ENCODE measurements at places on chromosomes 16 and 17.

- DNase-seq = peak; percentile 78
Observed at GRCh38 chr17:68592682-68593641, 8.2 kb downstream of the FAM20A start.

DNA sequence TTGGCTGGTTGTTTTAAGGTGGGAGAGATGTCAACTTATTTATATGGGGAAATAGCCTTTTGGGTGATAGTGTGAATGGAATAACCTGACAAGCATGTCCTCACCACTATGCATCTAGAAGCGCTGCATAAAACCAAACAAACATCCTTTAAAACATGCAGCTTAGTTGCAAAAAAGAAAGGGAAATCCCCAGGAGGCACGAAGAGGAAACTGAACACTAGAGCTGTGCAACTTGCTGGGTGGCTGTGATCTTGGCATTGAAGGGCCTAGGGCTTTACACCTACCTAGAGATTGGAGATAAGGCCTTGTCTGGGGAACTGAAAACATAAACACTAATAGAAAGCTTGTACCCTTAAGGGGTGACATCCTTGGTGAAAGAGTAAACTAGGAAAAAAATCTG lies 7.3 kb downstream of the C16orf54 start:
- no peak for DNase-seq

GRCh38 chr17:75010683-75011400 lies 1.6 kb upstream of the MRPL58 start:
- peak; percentile 97 for DNase-seq

- DNase-seq = no peak
Observed at GRCh38 chr16:85136213-85136701, 24.0 kb upstream of the CIBAR2 start.

DNA sequence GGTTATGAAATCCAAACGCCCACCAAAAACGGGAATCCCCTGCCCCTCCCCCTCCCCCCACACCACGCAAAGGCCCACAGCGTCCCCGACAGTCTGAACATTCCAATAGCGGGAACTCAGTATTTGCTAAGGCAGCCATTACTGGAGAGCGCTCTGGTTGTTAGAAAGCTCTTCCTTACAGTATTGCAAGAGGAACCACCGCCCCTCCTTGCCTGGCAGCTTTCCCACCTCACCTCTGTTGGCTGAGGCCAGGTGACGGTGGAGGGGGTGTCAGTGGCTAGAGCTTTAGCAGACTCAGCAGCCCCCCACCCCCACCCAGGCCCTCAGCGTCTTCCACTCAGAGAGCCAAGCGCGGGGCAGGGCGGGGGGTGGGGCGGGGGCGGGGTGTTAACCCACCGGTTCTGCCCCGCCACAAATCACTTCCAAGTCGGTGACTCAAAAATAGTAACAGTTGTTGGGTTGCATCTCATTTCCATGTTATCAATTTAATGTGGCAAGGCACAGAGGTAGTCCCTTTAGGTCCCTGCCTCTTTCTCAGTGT lies 2.2 kb upstream of the PLEKHH3 start:
- DNase-seq = peak; percentile 88

- no peak for DNase-seq
Observed at GRCh38 chr17:40468560-40468959, 25.3 kb downstream of the IGFBP4 start.

DNA sequence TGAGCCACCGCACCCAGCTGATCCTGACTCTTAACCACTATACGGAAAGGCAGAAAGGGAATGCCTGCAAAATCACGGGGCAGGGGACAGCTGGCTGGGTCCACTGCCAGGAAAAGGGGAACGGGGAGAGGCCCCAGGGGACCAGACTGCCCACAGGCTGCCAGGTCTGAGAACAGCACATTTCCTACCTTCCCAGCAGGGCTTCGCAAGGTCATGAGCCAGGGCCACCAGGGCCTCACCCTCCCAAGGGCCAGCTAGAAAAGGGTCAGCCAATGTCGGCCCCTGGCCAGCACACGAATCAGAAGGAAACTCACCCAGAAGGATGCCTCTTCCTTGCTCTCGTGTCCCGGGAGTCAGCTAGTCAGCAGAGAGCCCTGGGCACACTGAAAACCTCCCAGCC lies 118.4 kb downstream of the ZNF423 start:
- no peak for DNase-seq

DNA sequence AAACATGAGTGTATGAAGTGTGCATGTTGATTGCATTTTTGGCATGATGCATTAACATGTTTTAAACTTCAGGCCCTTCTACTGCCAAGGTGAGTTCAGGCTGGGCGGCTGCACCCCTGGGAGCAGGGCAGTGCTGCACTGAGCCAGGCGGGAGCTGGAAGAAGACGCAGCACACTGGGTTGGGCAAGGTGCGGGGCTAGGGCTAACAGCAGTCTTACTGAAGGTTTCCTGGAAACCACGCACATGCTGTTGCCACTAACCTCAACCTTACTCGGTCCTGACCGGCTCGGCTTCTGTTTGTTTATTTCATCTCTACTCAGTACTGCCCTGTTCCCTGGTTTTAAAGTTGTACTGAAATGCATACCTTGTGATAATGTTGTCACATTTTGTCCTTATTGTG lies 61.0 kb downstream of the MAP2K4 start:
- no peak for DNase-seq

DNA sequence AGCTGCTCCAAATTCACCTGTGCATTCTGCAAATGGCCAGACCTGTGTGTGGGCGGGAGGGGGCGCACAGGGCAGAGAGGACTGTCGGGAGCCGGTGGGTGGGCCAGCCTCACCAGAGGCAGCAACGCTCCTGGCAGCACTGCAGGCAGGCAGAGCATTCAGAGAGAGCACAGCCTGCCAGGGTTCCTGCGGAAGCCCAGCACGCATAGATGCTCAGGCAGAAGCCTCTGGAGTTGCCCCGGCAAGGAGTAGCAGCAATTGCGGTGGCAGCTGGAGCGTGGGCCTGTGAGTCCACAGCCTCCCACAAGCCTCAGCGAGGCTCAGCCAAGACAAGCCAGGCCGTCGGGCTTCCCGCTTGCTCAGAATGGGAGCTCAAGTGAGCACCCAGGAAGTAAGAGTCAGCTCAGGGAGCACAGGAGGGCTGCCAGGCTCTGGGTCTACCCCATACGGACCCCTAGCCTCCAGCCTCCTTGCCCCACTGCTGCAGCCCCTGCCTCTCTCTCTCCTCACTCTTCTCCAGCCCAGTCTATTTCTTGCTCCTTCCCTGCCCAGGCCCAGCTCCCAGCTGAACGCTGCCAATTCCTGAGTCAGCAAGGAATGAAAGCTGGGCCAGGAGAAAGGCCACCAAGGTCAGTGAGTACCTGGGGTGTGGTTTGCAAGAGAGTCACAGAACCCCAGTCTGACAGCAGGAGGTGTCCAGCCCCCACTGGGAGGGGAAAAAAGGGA lies 9.6 kb downstream of the EMC6 start:
- no peak for DNase-seq

DNA sequence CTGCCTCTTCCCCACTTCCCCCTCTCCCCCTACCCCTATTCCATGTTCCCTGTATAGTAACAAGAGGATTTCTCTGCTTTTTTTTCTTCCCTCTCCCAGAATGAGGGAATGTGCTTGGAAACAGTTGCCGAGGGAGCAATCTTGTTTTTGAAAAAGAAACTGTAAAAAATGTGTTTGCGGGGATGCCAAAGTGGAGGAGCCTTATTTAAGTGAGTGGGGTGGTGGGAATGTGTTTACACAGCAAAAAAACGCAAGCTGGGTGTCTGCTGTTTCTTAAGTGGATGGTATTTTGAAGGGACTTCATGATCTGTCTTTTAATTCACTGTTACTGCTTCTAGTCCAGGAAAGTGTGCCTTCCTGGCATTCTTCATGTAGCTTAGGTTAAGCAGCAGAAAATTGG lies 254.4 kb downstream of the SHISA9 start:
- no peak for DNase-seq

GRCh38 chr16:3808308-3809063 lies 72.0 kb downstream of the CREBBP start:
- DNase-seq = no peak

DNA sequence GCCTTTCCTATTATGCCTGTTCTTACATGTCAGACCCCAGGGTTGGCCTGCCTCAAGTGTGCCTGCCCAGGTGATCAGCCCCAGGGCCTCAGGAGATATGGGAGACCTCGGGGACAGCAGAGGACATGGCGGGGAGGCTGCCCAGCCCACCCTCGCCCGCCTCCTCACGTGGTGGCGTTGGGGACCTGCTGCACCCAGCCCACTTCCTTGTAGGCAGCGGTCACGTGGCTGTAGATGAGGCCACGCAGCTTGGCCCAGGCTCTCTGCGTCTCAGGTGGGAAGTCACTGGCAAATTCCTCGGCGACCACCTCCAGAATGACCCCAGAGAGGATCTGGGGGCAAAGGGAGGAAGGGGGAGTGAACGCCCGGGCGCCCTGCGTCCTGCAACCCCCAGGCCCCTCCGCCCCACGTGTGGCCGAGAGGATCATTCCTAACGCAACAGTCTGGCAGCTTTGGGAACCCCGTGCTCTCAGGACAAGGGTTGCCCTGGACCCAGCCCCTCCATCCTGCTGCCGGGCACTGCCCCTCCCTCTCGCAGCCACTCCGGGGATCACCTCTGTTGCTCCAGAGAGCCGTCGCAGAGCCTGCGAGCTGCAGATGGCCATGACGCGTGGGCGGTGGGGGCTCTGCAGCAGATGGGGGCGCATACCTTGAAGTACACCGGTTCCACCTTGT lies 6.6 kb downstream of the CYGB start:
- DNase-seq = no peak

GRCh38 chr16:50573279-50573678 lies 25.1 kb downstream of the NKD1 start:
- no peak for DNase-seq

GRCh38 chr16:73499276-73499675 lies 451.3 kb upstream of the ZFHX3 start:
- DNase-seq = peak; percentile 80

- peak; percentile 15 for DNase-seq
Observed at GRCh38 chr17:29622337-29623282, at the start of gene CORO6. TSS of gene CORO6 (minus strand) at chr17:29622912. CDS start at chr17:29621421, 1,491 bp downstream.

DNA sequence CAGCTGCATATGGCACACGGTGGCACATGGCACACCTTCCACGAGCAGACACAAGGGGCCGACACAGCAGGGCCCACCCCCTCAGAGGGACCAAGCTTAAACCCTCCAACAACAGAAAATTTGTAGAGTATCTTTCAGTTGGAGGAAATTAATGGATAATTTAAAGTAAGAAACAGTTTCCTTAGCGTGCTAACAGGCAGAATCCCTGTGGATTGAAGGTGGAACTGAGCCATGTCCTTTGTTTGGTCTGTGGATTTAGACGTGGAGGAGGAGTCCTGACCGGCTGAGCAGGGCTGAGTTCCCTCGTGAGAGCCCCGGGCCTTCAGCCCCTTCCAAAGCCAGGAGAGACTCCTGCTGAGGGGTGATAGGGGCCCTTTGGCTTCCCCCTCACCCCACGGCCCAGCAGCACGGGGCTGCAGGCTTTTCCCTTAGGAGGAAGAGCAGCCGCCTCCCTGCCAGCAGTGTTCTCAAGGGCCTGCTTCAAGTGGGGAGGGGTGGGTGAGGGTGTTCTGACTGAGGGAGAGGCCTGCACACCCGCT lies 1.4 kb upstream of the CYB561 start:
- no peak for DNase-seq

DNA sequence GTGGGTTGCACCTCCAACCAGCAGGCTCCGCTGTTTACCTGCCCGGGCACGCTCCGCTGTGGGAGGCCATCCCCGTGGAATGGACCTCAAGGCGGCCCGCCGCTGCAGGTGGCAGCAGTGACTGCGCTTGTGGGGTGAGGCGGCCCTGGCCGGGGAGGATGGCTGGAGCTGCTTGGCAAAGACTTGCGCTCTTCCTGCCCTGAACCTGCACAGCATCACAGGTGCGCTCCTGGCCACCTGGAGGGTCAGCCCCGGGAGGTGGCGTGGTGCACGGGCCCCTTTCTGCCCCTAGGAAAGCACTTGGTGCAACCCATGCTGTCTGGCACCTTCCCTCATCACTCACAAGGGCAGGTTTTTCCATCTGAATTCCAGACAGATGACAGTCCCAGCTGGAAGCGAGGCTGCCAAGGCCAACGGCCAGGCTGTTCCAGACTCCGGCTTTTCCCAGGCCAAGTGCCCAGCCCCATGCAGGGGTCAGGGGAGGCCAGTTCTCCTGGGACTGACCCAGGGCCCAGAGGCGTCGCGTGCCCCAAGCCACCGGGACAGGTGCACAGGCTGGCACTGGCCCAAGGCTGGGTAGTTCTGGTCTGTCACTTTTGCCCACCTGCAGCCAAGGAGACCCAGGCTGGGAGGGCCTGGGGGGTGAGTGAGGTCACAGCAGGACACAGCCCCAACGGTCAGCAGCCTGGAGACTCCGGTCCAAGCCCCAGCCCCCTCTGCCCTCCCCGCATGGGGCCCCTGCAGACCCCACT lies 13.3 kb downstream of the UTS2R start:
- peak; percentile 75 for DNase-seq

DNA sequence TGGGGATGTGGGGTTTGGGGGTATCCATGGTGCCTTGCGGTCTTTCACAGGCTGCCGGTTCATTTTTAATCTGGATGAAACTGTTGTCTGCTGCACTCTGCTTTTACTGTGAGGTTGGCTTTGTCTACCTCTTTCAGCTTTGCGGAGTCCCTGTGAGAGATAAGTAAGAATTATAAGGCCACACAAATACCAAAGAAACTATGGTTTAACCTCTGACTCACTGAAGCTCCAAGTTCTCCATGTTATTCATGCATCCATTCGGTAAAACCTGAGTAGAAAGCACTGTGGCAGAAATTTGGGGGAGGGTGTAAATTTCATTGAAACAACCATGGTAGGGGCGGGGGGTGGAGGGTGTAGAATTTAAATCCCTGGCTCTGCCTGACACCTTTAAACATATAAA lies 30.5 kb downstream of the KIAA0753 start:
- DNase-seq = no peak

- no peak for DNase-seq
Observed at GRCh38 chr17:77322514-77323412, 182.0 kb downstream of the SEC14L1 start.

- no peak for DNase-seq
Observed at GRCh38 chr16:56493126-56493525, 26.7 kb downstream of the BBS2 start.

GRCh38 chr17:65529040-65529633 lies 32.3 kb downstream of the AXIN2 start:
- DNase-seq = no peak

GRCh38 chr16:11175787-11176341 lies 80.1 kb downstream of the SOCS1 start:
- no peak for DNase-seq

GRCh38 chr17:79919164-79919585 lies 79.9 kb upstream of the CBX4 start:
- no peak for DNase-seq

DNA sequence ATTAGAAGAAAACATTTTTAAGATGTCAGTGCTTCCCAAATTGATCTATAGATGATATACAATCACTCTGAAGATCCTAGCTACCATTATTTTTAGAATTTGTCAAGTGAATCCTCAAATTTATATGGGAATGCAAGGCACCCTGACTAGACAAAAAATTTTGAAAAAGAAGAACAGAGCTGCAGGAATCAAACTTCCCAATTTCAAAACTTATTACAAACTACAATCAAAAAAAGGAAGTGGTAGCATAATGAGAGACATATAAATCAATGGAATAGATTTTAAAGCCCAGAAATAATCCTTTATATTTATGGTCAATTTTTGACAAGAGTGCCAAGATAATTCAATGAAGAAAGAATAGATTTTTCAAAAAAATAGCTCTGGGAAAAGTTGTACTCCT lies 198.3 kb upstream of the KCNJ16 start:
- no peak for DNase-seq

- no peak for DNase-seq
Observed at GRCh38 chr17:5422505-5422904, 2.5 kb downstream of the RPAIN start.

All from NCI-H2171 treated with DMSO at 0.1 percent for 48 hours (cell line).